ENCODE measurements at places on chromosomes 4 and X.

DNA sequence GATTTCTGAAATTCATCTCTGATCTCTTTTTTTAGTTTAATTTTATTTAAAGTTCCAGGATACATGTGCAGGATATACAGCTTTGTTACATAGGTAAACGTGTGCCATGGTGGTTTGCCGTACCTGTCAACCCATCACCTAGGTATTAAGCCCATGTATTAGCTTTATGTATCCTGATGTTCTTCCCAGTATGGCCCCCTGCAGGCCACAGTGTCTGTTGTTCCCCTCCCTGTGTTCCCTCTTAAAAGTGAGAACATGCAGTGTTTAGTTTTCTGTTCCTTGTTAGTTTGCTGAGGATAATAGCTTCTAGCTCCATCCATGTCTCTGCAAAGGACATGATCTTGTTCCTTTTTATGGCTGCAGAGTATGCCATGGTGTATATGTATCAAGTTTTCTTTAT is 153.2 kb downstream of the RAPGEF2 start:
- DNase-seq, result no peak

GRCh38 chr4:102772738-102773340 is 12.1 kb upstream of the MANBA start:
- DNase-seq, result no peak

GRCh38 chrX:64792598-64793337 is 183.5 kb downstream of the ZC4H2 start:
- DNase-seq, result no peak

DNA sequence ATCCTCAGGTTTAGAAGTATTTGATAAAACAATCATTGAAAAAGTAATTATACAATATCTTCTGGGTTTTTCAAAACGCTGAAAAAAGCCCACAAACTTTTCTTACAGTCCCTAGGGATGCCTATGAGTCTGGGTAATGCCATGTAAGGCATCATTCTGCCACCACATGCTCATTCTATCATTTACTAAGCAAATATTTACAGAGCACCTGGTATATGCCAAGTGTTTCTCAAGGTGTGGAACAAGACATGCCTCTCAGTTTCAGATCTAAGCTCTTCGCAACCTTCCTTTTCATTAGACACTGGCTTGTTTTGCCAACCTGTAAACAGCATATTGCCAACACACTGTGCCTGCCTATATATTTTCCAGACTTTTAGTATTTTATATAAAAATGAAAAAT is 17.7 kb downstream of the MID1 start:
- DNase-seq, result no peak

DNA sequence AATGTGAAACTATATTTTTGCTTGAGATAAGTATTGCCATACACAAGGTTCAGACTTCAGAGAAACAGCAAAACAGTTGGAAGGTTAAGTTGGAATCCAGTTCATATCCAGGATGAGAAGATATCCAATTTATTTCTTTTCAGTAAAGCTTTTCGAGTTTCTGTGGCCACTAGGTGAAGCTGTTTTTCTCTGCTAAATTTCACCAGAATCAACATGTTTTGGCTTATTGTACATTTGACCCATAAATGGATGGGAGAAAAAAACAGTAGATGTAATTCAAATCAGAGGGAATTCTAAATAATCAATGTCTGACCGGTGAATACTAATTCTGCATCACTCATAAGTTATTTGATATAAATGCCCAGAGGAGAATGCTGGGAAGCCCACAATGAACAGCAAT is 9.1 kb upstream of the METTL14 start:
- no peak for DNase-seq

DNA sequence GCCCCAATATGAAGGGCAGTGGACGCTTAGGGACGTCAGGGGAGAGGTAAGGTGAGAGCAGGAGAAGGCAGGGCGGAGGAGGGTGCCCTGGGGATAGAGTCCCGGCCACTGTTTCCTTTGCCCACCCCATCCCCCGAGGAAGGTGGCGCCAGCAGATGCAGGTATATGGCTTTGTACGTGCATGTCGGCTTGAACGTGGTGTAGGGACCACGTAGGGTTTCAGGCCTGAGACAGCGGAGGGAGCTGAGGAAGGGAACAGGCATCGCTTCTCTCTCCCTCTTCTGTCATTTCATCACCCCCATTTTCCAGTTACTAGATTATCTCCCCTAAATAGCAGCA is 97.9 kb downstream of the PHKA2 start:
- no peak for DNase-seq

DNA sequence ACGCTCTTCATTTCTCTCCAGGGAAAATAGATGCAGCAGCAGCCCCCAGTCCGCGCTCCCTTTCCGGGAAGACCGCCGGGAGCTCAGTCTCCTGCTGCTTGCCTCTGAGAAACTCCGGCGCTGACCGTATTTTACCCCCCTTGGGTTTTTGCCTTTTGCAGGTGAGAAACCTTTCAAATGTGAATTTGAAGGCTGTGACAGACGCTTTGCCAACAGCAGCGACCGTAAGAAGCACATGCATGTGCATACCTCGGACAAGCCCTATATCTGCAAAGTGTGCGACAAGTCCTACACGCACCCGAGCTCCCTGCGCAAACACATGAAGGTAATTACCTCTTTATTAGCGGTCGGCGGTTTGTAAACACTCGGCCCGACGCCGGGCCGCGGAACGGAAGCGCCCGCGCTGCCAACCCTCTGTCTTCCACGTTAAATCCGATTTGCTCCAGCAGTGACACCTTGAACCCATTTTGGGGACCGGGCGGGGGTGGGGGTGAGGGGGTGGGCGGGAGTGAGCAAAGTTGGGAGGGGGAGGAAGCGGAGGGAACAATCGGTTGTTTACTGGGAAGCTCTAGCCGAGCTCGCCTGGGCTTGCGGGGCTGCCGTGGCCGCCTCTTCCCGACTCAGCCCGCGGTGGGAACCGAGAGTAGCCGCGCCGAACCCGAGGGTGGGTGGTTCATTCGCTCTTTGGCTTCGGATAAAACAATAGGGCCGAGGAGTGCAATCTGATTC is 3.0 kb downstream of the ZIC3 start:
- DNase-seq, result no peak

DNA sequence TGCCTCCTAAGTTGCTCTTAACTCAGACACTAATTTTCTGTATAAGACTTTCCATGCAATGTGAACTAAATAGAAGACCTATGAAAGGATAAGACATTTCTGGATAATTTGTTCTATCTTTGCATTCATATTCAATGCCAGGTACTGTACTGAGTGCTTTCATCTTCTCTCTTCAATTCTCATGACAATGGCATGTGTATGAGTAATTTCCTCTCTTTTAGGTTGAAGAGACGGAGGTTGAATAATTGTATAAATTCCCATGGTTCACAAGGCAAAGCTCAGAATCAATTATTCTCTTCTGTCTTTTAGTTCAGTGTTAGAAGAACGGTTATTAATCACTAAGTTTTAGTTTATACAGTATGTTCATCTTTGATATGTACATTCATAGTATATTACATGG is 29.3 kb upstream of the CFAP299 start:
- no peak for DNase-seq

GRCh38 chrX:136219893-136220292 is 31.3 kb downstream of the MAP7D3 start:
- DNase-seq, result no peak

- DNase-seq, result no peak
Measured at GRCh38 chr4:41815473-41815872, 66.9 kb upstream of the PHOX2B start.

DNA sequence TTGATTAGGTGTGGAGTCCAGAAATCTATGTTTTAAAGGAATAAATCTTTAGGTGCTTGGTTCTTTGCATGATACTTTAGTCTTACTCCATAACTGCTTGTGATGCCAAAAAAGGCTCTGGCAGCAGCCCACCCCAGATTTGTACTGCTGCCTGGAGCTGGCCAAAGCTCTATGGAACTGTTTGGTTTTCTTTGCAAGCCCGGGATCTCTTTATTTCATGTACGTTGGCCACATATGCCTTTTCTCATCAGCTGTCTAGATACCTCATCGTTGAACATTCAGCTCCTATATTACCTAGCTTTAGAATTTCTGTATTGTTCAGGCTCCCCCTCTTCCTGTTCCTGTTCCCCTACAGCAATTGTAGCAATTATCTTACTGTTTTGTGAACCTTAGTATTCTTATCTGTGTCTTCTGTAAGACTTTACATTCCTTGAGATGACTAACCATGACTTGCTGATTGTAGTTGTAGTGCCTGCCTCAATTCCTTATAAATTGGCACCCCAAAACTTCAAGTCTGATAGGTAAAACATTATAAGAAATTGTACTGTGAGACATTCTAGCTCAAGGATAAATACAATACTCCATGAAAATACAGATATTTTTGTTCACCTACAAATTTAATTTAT is 199.4 kb upstream of the GPRIN3 start:
- no peak for DNase-seq

- DNase-seq, result no peak
Measured at GRCh38 chrX:17374619-17375366, at the start of gene NHS. Gene NHS, plus strand, starts transcription at chrX:17375200. Its CDS starts 558 bp downstream, at chrX:17375758.

- no peak for DNase-seq
Measured at GRCh38 chr4:105088110-105088879, 58.4 kb upstream of the TET2 start.

DNA sequence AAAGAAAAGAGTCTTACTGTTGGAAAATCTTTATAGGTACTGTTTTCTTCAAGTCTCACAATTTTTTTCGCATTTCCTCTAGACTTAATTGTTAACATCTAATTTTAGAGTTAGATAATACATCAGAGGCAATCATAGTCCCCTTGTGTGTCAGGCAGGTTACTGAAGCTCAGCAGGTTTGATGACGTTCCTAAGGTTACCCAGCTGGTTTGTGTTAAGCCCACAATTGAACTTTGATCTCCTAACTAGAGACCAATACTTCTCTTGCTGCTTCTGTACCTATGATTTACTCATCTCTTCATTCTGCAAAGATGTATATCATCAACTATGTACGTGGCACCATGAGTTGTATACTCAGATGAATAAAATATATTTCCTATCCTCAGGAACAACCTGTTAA is 131.6 kb upstream of the STIM2 start:
- no peak for DNase-seq

- no peak for DNase-seq
Measured at GRCh38 chr4:109389369-109390114, 44.1 kb upstream of the SEC24B start.

GRCh38 chr4:169238445-169238844 is 32.3 kb downstream of the SH3RF1 start:
- DNase-seq, result no peak

Measured in stimulated activated CD8-positive, alpha-beta memory T cell treated with anti-CD3 and anti-CD28 coated beads, Interleukin-4, amount 100 ng/mL, for 24 hours (primary cell).